ENCODE measurements at places on chromosomes 2 and 18.

- DNase-seq, result no peak
Observed at GRCh38 chr18:3350566-3351527, 88.9 kb downstream of the MYL12B start.

GRCh38 chr18:45201489-45201888 lies 413.8 kb upstream of the SLC14A2 start:
- no peak for DNase-seq

GRCh38 chr2:217749008-217749407 lies 253.8 kb downstream of the TNS1 start:
- DNase-seq, result no peak

- DNase-seq, result no peak
Observed at GRCh38 chr2:165576409-165577154, 107.1 kb downstream of the CSRNP3 start.

GRCh38 chr2:182240862-182241371 lies 185.9 kb downstream of the PDE1A start:
- DNase-seq, result peak; percentile 5

GRCh38 chr2:7102826-7103225 lies 185.6 kb downstream of the RNF144A start:
- DNase-seq, result no peak

- DNase-seq, result no peak
Observed at GRCh38 chr2:65364986-65365733, 67.2 kb downstream of the SPRED2 start.
